Osteocyte (in vitro differentiated cells): ENCODE measurements at places on chromosomes 5 and 9.
A peak's percentile ranks its signal among the peaks of the same experiment; 100 is the strongest.

GRCh38 chr5:168578538-168579487 lies at the start of gene PANK3:
Gene PANK3, minus strand, starts transcription at chr5:168579368. Its CDS starts 85 bp downstream, at chr5:168579283.
- DNase-seq, result no peak

GRCh38 chr9:92726971-92727715 lies 37.5 kb downstream of the BICD2 start:
- peak; percentile 66 for DNase-seq

GRCh38 chr5:118946138-118946800 lies 42.1 kb downstream of the DTWD2 start:
- no peak for DNase-seq

GRCh38 chr9:113508111-113508749 lies 44.7 kb downstream of the RGS3 start:
- no peak for DNase-seq

- no peak for DNase-seq
Measured at GRCh38 chr5:138964647-138965201, 89.6 kb upstream of the LRRTM2 start.

- no peak for DNase-seq
Measured at GRCh38 chr5:54470128-54470527, 14.6 kb downstream of the HSPB3 start.

DNA sequence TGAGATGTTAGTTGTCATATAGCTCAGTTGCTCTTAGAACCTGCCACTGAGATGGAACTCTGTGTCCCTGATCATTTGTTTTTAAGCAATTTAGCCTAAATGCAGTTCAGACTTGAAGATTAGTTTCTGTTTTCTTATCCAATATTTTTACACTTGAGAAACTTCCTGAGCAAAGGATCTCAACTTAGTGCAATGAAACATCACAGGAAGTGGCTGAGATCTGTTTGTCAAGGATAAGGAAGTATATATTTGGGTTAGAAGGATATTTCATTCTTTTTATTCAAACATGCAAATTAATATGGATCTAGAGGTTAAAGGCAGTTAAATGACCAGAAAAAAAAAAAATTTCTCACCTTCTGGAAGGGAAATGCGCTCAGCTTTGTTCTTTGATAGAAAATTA lies 19.7 kb upstream of the F2R start:
- DNase-seq, result no peak

GRCh38 chr9:18237776-18238175 lies 236.2 kb upstream of the ADAMTSL1 start:
- DNase-seq, result no peak

- no peak for DNase-seq
Measured at GRCh38 chr9:72477930-72478518, 43.4 kb upstream of the TMC1 start.

- no peak for DNase-seq
Measured at GRCh38 chr9:115988701-115989100, 164.9 kb upstream of the PAPPA start.

DNA sequence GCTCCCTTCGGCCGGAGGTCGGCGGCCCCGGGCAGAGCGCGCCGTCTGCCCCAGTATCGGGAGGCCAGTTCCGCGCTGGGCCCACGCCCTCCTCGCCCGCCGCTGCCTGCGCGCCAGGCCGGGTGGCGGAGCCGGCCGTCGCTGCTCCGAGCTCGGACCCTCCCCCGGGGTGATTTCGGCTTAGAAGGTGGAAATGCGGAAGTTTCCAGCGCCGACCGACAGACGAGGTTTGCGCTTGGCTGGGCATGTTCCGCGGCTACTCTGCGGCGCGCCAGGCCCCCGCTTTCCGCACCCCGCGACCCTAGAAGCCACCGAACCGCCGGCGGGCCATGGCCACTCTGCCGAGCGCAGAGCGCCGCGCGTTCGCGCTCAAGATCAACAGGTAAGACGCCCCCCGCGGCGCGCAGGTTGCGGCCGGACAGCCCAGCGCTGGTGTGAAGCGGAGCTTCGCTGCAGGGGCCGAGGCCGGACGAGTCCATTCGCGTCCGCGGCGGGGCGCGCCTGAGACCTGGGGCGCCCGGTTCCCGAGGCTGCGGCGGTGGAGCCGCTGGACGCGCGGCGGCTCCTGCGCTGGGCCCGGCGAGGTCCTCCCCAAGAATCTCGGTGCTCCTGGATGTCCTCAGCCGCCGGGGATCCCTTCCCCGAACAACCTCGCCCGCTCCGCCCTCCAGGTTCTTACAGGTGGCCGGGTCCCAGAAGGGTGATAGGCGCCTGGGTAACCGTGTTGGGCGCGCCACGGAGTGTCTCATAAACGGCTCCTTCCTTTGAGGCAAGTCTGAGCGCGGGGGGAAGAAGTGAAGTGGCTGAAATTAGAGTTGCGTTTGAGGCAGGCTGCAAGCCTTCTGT lies at the start of gene DOCK8:
TSS of gene DOCK8 (plus strand) at position 218 of the 846 bp plus-strand sequence. CDS start at position 330, 112 bp downstream.
- no peak for DNase-seq

DNA sequence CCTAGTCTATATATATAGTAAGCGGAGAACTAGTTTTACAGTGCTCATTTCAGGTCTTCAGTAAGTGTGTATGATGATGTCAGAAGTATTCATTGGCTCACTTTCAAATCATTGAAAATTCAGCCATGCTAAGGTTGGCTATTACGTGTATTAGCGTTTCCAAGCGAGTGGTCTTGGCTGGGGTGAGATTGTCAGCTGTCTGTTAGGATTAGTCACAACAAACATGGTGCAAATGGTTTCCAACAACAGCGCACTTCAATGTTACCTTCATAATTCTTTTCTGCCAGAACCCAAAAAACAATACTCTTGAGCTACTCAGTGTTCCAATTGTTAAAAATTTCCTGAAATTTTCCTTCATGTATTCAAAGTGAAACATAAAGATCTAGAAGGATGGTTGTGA lies 283.0 kb downstream of the AOPEP start:
- no peak for DNase-seq

DNA sequence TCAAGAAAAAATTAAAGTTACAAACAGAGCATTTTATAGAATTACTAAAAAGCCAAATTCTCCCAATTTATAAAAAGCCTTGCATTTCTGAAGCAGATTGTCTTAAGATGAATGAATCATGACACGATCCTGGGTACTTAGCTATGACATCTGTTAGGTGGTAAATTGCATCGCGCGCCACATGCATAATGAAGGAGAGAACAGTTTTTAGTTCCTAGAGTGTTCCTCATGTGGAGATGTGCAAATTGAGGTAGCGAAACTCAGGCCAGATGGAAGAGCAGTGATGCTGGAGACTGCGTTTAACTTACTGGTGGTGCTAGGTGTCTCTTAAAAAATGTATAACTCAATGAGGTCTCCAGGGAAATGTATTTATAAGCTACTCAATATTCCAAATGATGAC lies 516.1 kb downstream of the EFNA5 start:
- no peak for DNase-seq

- DNase-seq, result no peak
Measured at GRCh38 chr5:137699336-137700281, 36.3 kb downstream of the KLHL3 start.

DNA sequence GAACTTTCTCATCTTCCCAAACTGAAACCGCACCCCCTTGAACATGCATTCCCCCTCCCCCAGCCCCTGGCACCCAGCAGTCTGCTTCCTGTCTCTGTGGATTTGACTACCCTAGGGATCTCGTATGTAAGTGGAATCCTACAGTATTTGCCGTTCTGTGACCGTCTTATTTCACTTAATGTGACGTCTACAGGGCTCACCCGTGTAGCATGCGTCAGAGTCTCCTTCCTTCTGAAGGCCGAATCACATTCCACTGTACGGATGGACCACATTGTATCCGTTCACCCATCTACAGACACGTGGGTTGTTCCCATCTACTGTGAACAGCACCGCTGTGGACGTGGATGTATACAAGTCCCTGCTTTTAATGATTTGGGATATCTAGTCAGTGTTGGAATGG lies 4.5 kb downstream of the PRRX2 start:
- no peak for DNase-seq

DNA sequence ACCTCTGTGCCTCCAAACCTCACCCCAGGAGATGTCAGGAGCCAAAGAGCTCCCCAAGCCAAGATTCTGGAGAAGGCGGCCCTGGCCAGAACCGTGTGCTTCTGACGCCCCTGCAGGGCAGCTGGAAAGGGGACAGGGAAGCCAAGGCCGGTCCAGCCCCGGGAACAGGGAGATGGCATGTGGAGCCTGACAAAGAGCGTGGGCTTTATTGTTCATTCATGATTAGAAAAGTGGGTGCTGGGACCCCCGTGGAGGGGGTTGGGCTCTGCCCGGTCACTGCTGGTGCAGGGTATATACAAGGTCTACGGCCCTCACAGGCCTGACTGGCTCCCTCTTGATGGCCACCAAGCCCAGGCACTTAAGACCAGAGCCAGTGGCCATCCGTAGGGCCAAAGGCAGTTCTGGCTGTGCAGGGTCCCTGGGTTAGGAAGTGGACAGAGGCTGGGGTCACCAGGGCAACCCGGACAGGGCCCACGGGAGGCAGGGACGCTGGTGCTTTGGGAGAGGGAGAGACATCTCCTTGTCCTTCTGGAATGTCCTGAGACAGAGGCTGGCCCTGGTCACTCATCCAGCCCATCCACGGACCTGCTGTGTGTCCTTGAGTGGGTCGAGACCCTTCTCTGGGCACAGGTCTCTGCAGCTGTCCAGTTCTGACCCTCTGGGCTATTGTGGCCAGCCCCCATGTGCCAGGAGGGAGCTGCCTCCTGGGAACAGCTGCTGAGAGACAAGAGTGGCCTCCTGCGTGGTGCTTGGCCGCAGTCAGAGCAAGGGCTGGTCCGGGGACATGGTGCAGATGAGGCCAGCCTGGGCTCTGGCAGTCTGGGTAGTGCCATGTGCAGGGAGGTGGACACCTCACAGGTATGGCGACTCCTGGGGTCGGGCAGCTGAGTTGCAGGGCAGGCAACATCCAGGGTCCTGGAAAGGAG lies 12.5 kb downstream of the NINJ1 start:
- DNase-seq, result no peak

GRCh38 chr5:143446535-143447226 lies 43.2 kb upstream of the NR3C1 start:
- DNase-seq, result no peak

GRCh38 chr9:101393135-101393534 lies 5.3 kb downstream of the MRPL50 start:
- DNase-seq, result no peak

DNA sequence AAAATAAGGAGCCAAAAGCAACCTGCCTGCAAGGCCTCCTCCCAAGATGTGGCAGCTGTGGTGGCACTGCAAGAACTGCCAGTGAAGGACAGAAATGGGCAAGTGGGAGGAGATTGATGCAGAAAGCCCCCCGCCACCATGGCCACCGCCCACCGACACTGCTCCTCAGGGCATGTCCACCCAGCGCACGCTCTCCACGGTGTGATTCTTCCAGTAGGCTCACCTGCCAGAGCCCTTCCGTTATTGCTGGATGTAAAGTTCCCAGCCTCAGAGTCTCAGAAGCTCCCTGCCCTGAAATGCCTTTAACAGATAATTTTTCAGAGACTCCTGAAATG lies 155.2 kb upstream of the PHYKPL start:
- no peak for DNase-seq

- no peak for DNase-seq
Measured at GRCh38 chr9:37033682-37034304, at the start of gene PAX5. Gene PAX5, minus strand, starts transcription at chr9:37034268. Its CDS starts 237 bp downstream, at chr9:37034031.

- no peak for DNase-seq
Measured at GRCh38 chr9:34328500-34328986, 525 bp downstream of the KIF24 start.

GRCh38 chr9:127030814-127031740 lies 91.4 kb downstream of the ANGPTL2 start:
- DNase-seq, result no peak

GRCh38 chr5:43926923-43927322 lies 323.9 kb downstream of the NNT start:
- DNase-seq, result no peak

DNA sequence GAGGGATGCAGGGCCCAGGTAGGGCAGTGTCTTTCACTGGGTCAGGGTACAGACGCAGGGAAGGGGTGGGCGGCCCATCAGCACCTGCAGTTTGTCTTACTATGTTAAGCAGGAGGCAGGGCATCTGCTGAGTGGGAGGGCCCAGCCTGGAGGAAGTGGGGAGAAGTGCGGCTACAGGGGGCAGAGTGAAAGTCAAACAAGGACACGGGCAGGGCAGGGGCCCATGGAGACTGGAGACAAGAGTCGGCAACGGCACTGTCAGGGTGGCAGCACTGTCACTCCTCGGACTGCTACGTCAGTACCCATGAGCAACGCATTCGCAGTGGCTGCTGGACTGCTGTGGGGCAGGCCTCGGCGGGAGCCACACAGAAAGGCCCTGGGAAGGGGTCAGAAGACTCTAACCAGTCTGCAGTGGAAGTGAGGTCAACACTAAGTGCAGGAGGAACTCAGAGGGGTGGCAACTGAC lies 19.7 kb downstream of the CAMSAP1 start:
- no peak for DNase-seq

DNA sequence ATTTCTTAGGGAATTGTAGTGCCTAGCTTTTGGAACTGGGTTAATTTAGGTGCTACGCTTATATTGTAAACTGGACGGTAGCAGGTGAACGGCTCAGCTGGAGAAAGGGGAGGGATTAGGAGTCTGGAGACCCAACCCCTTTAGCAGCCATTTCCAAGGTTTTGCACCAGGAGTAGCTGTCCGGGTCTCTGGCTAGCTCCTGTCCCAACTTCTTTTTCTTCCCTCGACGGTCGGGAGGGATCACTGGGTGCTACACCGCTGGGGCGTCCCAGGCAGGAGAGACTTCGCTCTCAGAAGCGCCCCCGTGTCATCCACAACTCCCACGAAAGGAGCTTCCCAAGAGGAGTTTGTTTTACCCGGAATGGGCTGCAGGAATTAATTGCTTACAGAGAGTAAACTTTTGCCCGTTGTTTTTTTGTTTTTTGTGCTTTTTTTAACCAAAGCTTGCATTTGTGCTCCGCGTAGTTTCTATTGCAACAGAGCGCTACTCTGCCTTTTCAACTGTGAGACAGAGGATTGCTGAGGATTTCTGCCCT lies 1640.9 kb upstream of the C9orf72 start:
- no peak for DNase-seq

GRCh38 chr9:26326563-26326962 lies 566.0 kb downstream of the CAAP1 start:
- no peak for DNase-seq

DNA sequence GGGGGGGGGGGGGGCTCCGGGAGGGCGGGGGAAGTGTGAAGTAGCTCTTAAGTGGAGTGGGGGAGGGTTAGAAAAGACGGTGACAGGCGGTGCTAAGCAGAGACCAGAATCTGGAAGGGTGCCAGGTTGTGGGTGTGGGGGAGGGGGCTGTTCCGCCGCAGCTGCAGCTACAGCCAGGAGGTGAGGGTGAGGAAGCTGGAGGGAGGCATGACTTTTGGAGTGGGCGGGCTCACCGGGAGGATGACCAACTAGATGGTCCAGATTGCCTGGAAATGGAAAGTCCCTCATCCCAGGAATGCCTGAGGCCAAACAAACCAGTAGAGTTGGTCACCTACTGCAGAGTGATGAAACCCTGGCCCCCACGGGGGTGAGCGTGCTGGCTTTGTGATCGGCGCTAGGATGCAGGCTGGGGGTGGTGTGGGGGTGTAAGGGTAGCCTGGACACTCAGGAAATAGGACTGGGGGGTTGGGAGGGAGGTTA lies 158.1 kb upstream of the SHB start:
- peak; percentile 87 for DNase-seq

- DNase-seq, result no peak
Measured at GRCh38 chr9:113274474-113275156, 757 bp downstream of the CDC26 start.
